Fibroblast of mammary gland (primary cell): ENCODE measurements at places on chromosomes 13 and 19.

- peak; percentile 94 for DNase-seq
Observed at GRCh38 chr13:67369895-67370660, 139.9 kb upstream of the PCDH9 start.

- no peak for DNase-seq
Observed at GRCh38 chr19:47257411-47258169, 1.3 kb downstream of the CCDC9 start.

DNA sequence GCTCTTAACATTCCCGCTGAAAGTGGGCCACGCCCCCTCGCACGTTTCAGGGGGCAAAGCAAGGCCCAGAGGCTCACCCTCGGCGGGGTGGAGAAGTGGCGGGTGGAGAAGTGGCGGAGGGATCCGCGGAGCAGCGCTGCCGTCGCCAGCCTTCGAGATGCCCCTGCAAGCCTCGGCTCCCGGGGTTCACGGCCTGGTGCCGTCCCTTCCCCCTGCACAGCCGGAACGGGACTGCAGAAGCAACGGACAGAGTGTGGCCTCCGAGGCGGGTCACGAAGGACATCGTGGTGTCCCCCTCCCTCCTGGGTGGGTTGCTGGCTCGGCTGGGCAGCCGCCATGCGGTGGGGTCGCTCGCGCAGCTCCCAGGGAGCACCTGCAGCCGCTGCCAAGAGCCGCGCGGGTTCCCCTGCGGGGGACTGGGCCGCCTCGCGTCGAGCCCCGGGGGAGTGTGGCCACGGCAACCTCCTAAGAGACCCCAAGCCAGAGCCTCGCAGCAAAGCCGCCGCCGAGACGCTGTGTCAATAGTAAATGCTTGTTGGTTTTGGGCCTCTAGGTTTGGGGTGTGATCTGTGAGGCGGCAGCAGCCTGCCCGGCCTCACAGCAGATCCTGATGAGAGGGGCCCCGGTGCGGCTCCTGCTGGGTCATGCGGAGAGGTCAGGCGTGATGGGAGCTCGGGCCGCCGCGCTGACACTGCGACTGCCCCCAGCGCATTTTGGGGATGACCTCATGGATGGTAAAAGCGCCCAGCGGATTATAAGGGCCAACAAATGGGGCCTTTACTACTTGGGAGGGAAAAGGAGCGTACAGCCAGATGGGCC is 5.5 kb downstream of the TPGS1 start:
- DNase-seq = no peak

DNA sequence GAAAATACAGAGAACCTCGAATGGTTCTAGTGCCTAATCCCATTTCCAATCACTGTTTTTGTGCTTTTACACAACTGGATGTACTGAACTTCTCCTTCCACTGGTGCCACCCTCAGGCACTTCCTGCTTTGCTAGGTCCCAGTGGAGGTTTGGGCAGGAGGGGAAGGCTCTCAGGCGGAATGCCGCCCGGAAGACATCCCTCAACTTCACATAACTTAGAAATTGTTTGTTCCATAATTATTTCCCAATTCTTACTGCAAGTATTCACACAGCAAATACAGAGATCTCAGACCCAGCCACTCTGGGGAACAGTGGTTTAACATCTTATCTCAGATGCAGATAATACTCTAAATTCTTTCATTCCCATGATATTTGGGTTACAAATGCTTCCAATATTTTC is 195.7 kb upstream of the IPO5 start:
- DNase-seq = peak; percentile 40

DNA sequence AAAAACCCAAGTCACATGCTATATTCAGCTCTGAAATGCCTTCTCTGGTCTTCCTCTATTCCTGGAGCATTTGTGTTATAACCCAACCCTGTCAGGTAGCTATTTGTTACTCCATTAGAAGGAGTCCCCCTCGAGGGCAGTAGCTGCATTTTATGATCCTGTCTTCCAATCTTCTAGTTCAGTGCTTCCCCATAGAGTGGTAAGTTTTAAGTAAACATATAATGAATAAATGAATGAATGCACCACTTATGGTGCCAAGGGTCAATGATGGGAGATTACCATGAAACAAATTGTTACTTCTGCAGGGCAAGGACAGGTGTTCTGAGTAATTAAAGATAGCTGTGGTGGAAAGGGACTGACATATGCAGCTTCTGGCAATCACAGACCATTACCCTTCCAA is 4.0 kb downstream of the RASL11A start:
- no peak for DNase-seq

- no peak for DNase-seq
Observed at GRCh38 chr13:52844836-52845235, 3.6 kb downstream of the PCDH8 start.

GRCh38 chr19:16446724-16447368 is 24.9 kb downstream of the EPS15L1 start:
- DNase-seq = peak; percentile 78

DNA sequence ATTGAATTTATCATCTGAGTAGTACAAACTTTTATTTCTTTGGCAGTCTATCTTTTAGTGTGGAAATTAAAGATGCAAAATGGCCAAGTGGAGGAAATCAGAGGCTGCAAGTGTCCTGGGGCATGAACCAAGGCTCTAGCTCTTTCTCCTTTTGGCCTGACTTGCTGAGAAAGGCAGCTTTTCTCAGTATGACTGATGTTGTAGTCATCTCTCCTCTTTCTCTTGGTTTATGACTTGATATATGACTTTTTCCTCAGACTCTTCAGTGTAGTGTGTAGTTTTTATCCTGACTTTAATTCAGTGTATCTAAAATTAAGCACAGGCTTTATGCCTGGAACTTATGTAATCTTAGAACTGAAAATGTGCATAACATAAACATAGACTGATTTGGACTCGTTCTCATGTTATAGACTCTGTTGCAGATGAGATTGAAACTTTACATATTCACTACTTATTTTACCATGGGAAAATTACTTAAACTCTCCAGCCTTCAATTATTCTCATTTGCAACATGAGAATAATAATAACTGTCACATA is 65.7 kb downstream of the SLITRK5 start:
- no peak for DNase-seq

- DNase-seq = peak; percentile 36
Observed at GRCh38 chr19:1780272-1780958, 27.1 kb downstream of the ONECUT3 start.

- no peak for DNase-seq
Observed at GRCh38 chr13:20193162-20193906, 596 bp upstream of the GJB2 start.

- no peak for DNase-seq
Observed at GRCh38 chr19:53161123-53161522, 2.3 kb upstream of the ZNF347 start.

DNA sequence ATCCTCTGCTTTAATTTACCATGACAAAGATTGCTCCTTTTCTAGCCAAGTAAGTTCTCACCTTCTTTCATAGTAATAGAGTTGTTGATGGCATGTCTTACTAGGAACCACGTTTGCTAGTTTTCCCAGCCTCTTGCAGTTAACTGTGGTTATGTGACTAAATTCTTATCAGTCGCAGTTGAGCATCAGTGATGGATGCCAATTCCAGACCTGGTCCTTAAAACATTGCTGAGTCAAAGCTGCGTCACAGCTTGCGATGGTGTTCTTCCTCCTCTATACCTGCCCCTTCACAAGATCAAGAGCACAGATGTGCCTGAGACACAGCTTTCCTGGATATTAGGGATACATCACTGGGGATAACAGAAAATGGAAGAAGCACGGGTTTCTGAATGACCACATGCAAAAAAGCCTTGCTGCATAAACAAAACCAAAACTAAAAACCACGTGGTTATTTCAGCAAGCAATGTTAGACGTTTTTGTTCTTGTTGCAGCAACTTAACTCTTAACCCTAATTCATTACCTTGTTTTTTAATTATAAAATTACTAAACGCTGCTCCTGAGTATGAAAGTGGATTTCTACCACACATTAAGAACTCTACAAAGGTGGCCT is 97.6 kb upstream of the DACH1 start:
- no peak for DNase-seq

DNA sequence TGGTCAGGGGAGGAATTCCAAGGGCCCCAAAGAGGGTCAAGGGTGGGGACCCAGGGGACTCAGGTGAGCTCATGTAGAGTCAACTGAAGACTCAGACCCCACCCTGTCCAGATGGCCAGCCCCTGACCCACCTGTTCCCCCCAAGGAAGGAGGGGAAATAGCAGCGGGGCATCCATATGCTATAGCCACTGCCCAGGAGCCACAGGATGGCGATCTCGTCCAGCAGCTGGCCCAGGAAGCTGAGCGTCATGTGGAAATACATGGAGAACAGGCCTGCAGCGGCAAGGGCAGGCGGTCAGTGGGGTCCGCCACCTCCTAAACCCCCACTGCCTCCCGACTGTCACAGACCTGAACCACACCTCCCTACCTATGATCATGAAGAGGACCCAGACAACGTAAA is 21.4 kb downstream of the ACER1 start:
- DNase-seq = no peak

- peak; percentile 51 for DNase-seq
Observed at GRCh38 chr19:45973553-45974338, at the start of gene NOVA2. NOVA2 (minus strand) TSS chr19:45973865; CDS start chr19:45973351, 514 bp downstream.

- DNase-seq = peak; percentile 32
Observed at GRCh38 chr13:74204602-74205312, 70.6 kb upstream of the KLF12 start.
